ENCODE measurements at places on chromosomes 1 and 21.

DNA sequence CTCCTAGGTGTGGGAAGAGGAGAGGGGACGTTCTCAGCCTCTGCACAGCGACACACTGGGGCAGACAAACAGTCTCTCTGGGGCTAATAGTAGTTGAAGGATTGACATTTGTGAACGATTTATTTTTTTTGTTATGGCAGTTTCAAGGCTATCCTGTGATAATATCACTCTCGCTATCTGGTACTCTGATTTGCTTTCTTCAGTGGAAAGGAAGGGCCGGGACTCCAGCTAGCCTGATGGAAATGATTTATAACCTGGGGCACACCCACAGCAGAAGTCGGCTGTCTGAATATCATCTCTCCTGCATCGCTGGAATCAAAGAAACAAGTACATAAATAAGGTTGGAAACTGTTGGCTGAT lies 122.7 kb downstream of the KCNN3 start:
- no peak for DNase-seq

DNA sequence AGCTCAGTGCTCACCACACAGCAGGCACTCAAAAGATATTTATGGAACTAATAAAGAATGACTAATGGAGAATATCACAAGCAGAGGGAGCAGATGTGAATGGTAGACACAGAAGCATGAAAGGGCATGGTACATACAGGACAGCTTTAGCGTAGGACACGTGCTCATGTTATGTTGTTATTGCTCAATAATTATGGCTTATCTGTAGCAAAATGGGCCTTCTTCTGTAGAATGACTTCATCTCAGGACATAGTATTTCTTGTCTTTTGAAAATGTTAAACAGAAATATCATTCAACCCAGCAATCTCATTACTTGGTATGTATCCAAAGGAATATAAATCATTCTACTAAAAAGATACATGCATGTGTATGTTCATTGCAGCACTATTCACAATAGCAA lies 58.9 kb upstream of the EXO1 start:
- no peak for DNase-seq

GRCh38 chr1:9100471-9101043 lies 28.3 kb downstream of the GPR157 start:
- DNase-seq, result no peak

- DNase-seq, result no peak
These were observed 26.8 kb downstream of the SESN2 start for GRCh38 chr1:28286111-28286510.

GRCh38 chr1:103106426-103107341 lies 1.6 kb downstream of the COL11A1 start:
- no peak for DNase-seq

- DNase-seq, result no peak
These were observed 51.7 kb downstream of the RYR2 start for GRCh38 chr1:237093691-237094090.

DNA sequence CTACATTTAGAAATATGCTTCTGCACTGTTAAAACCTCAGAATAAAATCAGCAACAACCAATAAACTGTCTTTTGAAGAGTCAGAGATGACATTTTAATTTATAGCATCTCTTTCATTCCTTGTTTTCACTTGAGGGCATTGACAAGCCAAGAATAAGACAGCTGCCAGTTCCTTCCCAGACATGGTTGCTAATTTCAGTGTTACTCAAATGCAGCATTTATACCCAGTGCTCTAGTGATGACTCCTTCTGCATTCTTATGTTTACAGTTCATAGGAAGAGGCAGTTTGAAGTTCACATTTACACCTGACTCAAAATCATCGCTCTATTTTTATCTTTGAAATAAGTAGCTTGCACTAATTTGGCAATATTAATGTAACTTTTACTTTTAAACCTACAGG lies 44.9 kb downstream of the PLA2G4A start:
- DNase-seq, result no peak

DNA sequence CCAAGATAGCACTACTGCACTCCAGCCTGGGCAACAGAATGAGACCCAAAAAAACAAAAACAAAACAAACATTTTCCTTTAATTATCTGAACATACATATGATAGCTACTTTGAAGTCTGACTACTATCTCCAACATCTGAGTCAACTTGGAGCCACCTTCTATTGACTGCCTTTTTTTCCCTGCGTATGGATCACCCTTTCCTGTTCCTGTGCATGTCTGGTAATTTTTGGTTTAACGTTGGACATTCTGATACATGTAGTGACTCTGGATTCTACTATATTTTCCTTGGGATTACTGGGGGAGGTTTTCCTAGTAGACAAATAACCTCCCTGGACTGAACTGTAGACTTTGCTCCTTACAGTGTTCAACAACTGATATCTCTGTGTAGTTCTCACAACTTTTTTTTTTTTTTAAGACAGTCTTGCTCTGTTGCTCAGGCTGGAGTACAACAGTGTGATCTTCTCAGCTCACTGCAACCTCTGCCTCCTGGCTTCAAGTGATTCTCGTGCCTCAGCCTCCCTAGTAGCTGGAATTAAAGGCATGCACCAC lies 70.3 kb downstream of the KIAA0319L start:
- no peak for DNase-seq

DNA sequence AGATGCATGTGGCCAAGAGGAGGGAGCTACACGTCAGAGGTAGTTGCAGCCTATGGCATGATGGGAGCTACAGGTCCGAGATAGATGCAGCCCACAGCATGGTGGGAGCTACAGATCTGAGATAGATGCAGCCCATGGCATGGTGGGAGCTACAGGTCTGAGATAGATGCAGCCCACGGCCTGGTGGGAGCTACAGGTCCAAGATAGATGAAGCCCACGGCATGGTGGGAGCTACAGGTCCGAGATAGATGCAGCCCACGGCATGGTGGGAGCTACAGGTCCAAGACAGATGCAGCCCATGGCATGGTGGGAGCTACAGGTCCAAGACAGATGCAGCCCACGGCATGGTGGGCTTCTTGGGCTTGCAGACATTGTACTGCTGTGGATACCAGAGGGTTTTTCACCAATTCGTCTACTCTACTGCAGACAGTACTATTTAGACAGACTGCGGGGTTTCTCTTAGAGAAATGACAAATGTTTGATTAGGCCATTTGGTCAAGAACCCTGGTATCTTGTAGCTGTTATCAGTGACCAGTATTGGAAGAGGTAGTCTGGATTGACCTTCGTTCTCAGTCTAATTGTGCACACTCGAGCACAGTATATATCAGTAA lies 127.4 kb downstream of the DHRS3 start:
- no peak for DNase-seq

DNA sequence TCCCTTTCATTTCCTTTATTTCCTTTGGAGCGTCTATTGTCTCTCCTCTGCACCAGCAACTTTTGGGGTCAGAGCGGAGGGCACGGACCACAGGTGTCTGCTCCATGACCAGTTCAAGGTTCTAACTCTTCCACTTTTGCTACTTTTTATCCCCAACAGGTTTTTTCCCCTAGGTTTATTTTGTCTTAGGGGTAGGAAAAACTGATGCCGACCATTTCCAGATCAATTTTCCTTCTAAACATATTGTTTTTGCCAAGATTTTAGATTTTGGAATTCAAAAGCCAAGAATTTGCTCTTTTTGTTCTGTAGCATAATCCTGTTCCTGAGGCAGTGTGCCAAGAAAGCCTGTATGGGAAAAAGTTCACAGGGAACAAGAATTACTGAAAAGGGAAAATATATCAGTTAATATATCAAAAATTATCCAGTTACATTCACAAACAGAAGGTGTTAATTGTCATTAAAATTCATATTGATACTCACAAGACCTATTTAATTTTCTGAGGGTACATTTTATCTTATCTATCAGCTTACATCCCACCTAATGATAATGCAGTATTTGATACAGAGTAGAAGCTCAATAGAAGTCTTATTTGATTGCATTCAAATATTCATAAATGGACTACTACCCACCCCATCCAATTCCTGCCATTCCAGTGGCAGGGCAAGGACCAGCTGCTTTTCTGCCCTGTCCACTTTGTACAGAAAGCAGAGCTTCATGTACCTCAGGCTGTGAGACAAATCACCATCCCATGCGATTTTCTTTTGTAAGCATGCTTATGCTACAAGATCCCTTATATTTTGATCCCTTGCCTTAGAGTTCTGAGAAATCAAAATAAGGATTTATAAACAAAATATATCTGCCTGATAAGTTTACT lies 31.2 kb downstream of the TSEN15 start:
- no peak for DNase-seq
